Activated T-helper 1 cell treated with anti-CD3 and anti-CD28 coated beads, Interleukin-12 subunit alpha, Interleukin-12 subunit beta, Interleukin-2, Interleukin-4 antibody, amounts not matched to agents 30 ng/mL and 10 ng/mL and 1 ng/mL, durations not matched to agents 14 hours and 24 hours and 36 hours (primary cell): ENCODE measurements at places on chromosomes 3 and 15. TPM values are rescaled to one million over a fixed set of nuclear protein-coding genes. Genes with fewer than 3 reads are reported as not detected.

The NIT2 gene
- total RNA-seq = 65.9 and 69.5 TPM in 2 replicates

The SNAP23 gene
- total RNA-seq = 73.8 and 87.5 TPM in 2 replicates

The GOLGA6L1 gene
- not detected in 2 replicates for total RNA-seq

The ARHGEF26 gene
- total RNA-seq = 0.22 TPM in 1 of 2 replicates, not detected in the other

The GALNT15 gene
- total RNA-seq = not detected in 2 replicates

The ATXN7 gene
- total RNA-seq = 40.7 and 48.2 TPM in 2 replicates

The ENTPD3 gene
- total RNA-seq = not detected in 2 replicates

The CHRM5 gene
- total RNA-seq = not detected in 2 replicates

The TM6SF1 gene
- total RNA-seq = 4.5 and 5.2 TPM in 2 replicates

The CLDN18 gene
- not detected in 2 replicates for total RNA-seq

The ACP3 gene
- total RNA-seq = not detected in 2 replicates

The SLC6A1 gene
- not detected in 2 replicates for total RNA-seq

The ISL2 gene
- total RNA-seq = 1.3 TPM in 2 replicates

The ATP13A5 gene
- total RNA-seq = not detected in 2 replicates

The CCDC50 gene
- 36.1 and 37.2 TPM in 2 replicates for total RNA-seq

The C3orf20 gene
- total RNA-seq = 0.26 and 0.32 TPM in 2 replicates

The GOLGA6L4 gene
- 1.0 and 2.0 TPM in 2 replicates for total RNA-seq

The PLA1A gene
- 0.22 and 0.29 TPM in 2 replicates for total RNA-seq

The GREM1 gene
- total RNA-seq = not detected in 2 replicates

The CHRNB4 gene
- total RNA-seq = not detected in 2 replicates

The GOLGA6D gene
- not detected in 2 replicates for total RNA-seq

The PLA2G4F gene
- total RNA-seq = not detected in 2 replicates

The SEMA6D gene
- total RNA-seq = not detected in 2 replicates

The CEP70 gene
- 2.4 and 3.1 TPM in 2 replicates for total RNA-seq

The ADAMTS17 gene
- 0.83 and 1.3 TPM in 2 replicates for total RNA-seq

The RAD18 gene
- 52.8 and 54.2 TPM in 2 replicates for total RNA-seq

The TMEM44 gene
- 2.1 and 2.4 TPM in 2 replicates for total RNA-seq

The WWTR1 gene
- 0.57 and 0.81 TPM in 2 replicates for total RNA-seq

The TRANK1 gene
- total RNA-seq = 2.3 and 3.4 TPM in 2 replicates

The GJD2 gene
- total RNA-seq = not detected in 2 replicates

The PRR20G gene
- not detected in 2 replicates for total RNA-seq

The RAB27A gene
- 98.6 and 100 TPM in 2 replicates for total RNA-seq

The SPTBN5 gene
- total RNA-seq = 1.2 and 1.9 TPM in 2 replicates

The NANOGP8 gene
- total RNA-seq = not detected in 2 replicates

The GPR87 gene
- 0.62 and 0.93 TPM in 2 replicates for total RNA-seq

The FAM81A gene
- 0.49 and 0.60 TPM in 2 replicates for total RNA-seq

The GRAMD2A gene
- 0.21 TPM in 1 of 2 replicates, not detected in the other for total RNA-seq

The HIGD1A gene
- total RNA-seq = 90.1 and 97.5 TPM in 2 replicates

The NMD3 gene
- 74.5 and 79.6 TPM in 2 replicates for total RNA-seq

The LTK gene
- 0.13 TPM in 1 of 2 replicates, not detected in the other for total RNA-seq

The GOLGA8T gene
- 0.22 TPM in 1 of 2 replicates, not detected in the other for total RNA-seq

The ZPLD1 gene
- total RNA-seq = 0.15 TPM in 1 of 2 replicates, not detected in the other

The LMAN1L gene
- 0.75 and 0.93 TPM in 2 replicates for total RNA-seq

The DLEC1 gene
- 0.10 and 0.12 TPM in 2 replicates for total RNA-seq

The MOBP gene
- total RNA-seq = not detected in 2 replicates

The ARNT2 gene
- total RNA-seq = 0.05 and 0.36 TPM in 2 replicates

The RTP4 gene
- 3.4 and 4.0 TPM in 2 replicates for total RNA-seq

The LYZL4 gene
- not detected in 2 replicates for total RNA-seq

The PARP3 gene
- 13.4 and 14.5 TPM in 2 replicates for total RNA-seq

The ITPKA gene
- total RNA-seq = 2.8 and 3.1 TPM in 2 replicates

The PXYLP1 gene
- 11.6 and 12.1 TPM in 2 replicates for total RNA-seq
